ENCODE measurements at places on chromosomes 5 and 9.
A peak's percentile ranks its signal among the peaks of the same experiment; 100 is the strongest.

DNA sequence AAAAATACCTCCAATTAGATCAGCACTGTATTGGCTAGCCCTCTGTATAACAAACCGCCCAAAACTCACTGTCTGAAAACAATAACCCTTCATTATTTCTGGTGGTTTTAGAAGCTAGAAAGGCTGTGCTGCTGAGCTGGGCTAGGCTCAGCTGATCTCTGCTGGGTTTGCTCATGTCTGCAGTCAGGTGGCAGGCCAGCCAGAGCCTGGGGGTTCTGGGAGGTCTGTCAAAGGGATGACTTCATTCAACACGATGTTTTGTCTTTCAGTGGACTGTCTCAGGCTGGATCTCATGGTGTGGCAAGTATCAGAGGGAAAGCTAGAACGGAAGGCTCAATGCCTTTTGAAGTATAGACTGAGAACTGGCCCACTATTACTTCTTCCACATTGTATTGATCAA is 335.1 kb upstream of the DMAC1 start:
- DNase-seq, result no peak

GRCh38 chr5:147779694-147780093 is 2.8 kb downstream of the JAKMIP2 start:
- no peak for DNase-seq

- no peak for DNase-seq
These were observed 27.5 kb downstream of the CEL start for GRCh38 chr9:133089271-133089671.

- DNase-seq, result no peak
These were observed 1.7 kb downstream of the ENDOG start for GRCh38 chr9:128819716-128820664.

DNA sequence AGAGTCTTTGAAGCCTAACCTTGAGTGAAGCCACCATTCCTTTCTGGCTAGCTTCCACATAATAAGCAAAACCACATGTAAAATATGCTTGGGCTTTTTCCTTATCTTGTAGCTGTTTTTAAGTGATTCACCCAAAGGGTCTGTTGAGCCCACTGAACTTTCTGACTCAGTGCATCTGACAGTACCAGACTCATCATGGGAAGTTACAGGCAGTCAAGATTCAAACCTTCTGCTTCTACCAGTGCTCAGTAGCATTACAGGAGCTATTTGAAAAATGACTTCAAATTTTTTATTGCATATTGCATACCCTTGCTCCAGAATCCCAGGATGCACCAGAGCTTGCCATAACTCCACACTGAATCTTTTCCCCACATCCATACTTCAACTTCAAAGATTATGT is 87.5 kb upstream of the PTPRD start:
- no peak for DNase-seq

GRCh38 chr5:170254056-170254455 is 21.3 kb downstream of the C5orf58 start:
- DNase-seq, result peak; percentile 74

DNA sequence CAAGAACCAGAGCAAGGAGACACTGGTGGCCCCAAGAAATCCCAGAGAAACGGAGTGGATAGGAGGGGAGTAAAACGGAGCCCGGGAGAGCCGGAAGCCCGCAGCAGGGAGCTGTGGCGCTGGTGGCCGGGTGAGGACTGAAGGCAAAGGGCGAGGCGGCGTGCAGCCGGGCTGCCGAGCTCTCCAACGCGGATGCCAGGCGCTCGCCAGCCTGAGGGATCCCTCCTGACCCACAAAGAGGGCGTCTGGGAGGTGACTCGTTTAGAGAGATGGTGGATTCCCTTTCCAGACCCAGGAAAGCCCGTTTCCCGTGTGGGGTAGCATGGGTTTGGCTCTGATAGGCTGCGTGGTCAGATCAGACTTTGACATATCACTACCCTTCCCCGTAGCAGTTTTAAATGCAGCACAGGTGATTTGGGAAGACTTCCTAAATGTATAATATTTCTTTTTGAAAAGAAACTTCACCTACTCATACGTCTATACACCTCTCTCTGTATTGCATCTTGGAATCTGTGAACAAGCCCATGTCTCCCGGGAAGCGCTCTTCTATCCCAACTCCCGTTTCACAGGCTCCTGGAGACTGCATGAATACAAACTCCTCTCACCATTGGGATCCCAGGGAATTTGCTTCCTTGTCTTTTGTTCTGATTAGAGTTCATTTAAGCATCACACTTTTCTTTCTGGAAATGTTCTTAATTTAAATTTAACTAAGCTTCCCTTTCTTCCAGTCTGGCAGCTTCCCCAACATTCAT is 158.1 kb downstream of the C9orf152 start:
- DNase-seq, result no peak

DNA sequence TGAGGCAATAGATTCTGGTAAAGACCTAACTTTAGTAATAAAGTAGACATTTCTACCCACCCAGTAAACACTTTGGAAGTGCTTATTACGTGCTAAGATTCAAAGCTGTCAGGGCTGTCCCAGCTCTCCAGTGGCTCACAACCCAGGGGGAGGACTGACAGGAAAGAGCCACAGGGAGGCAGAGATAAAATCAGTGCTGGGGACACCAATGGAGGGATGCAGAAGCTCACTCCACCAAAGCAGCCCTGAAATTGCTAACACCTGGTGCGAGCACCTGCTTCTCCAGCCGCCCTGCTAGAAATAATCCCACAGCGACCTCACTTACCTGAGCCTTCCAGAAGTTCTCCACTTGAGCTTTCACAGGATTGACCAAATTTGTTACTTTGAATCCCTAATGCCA is 501.0 kb downstream of the BNC2 start:
- no peak for DNase-seq

- no peak for DNase-seq
These were observed 14.8 kb upstream of the PRRC2B start for GRCh38 chr9:131379056-131379455.

- DNase-seq, result peak; percentile 50
These were observed 9.1 kb upstream of the MVB12B start for GRCh38 chr9:126317513-126317912.

GRCh38 chr5:180873615-180874520 is 12.8 kb upstream of the ZFP62 start:
- DNase-seq, result peak; percentile 49

DNA sequence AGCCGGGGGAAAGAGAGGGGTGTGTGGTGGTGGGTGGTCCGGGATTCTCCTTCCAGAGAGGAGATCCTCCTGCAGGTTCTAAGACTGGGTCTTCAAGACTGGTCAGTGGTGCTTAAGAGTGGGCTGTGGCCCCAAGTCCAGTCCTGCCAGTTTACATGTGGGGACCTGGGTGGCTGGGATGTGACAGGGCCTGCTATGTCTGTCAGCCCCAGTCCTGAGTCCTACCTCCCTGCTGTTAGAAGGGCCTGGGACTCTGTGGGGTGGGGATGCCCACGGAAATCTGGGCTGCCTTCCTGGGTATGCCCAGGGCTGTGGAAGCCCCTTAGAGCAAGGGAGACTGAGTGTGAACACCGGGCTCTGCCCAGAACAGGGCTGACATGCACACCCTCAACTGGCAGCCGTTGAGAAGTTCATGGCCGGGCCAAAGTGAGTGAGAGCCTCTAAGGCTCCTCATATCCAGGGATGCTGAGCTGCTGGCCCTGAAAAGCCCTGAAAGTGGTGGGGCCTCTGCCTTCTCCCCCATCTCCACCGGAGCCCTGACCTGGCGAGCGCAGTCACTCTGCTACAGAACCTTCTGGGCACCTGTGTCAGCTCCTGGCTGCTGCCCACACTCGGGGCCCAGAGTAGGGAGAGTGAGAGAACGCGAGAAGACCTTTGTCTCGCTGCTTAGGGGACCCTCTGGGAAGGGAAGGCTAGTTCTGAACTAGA is 1.7 kb downstream of the PHF2 start:
- DNase-seq, result no peak

- no peak for DNase-seq
These were observed 294.0 kb downstream of the ZNF608 start for GRCh38 chr5:124452412-124452811.

DNA sequence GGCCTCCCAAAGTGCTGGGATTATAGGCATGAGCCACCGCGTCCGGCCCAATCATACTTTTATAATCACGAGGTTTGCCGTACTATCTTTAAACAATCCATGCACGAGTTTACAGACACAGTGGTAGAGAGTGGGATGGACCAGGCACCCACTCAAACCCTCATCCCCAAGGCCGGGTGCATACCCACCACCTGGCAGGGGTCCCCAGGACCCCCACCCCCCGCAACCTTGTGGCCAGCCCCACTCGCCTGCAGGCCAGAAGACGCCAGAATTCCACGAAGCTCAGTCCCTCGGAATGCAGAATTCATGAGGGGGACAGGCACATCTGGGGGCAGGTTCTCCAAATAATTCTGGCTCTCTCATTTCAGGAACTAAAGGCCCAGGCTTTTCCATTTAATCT is 17.1 kb downstream of the NACC2 start:
- DNase-seq, result no peak

DNA sequence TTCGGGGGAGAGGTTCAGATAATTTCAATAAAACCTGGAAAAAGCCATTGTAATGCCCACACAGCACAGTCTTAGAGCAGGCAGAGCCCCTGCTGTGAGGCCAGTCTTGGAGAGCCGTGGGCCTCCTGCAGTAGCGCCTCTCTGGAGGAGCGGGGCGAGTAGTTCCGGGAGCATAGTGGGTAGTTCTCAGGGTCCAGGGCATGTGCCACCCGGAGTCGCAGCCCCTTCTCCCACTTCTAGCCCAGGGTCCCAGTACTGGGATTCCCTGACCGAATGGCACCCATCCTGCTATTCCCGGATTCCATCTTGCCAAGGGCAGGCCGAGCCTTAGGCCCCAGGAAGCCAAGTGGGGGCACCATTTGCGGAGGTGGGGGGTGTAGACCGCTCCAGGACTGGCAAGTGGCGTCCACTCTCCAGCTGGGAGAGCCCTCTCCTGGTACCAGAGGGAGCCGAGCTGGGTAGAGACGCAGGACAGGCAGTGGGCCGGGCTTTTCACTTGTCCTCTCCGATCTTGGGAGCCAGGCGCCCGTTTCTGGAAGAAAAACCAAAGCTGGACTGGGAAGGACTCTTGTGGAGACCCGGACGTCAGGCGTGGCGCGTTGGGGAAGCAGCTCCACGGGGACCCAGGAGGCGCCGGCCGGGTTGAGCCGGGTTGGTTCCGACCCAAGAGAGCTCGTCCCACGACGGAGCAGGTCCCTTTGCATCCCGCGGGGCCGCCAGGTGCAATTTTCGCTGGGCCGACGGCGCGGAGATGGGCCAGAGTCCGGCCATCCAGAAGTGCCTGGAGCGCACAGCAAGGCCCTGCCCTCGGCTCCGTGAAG is 12.1 kb downstream of the PROP1 start:
- DNase-seq, result no peak

DNA sequence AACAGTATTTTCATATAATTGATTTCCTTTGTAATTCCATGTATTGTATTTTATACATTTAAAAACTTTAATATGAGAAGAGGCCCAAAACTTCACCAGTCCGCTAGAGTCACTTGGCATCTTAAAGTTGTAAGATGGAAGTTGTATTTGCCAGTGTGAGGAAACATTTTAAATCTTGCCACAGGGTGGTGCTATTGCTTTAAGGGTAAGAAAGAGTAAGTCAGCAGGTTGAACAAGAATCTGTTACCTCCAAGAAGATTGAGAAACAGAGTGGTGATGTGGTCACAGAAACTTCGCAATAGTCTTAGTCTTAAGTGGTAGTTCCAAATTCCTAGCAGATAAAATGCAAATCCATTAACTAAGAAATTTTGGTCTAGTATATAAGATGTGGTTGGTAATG is 39.8 kb upstream of the RANBP6 start:
- DNase-seq, result no peak

DNA sequence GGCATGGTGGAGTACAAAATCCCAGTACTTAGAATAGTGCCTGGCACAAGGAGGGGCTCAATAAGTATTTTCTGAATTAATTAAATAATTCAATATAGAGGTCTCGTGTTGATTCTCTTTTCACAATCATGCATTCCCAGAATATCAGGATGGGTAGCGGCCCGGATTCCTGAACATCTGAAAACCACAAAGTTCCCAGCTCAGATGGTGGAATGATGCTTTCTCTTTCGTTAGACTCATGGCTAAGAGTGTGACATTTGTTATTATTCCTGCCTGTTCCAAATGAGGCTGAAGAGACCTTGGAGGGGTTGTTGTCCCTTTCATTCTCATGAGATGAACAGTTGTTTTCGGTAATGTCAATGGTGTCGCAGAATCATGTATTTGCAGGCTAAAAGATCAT is 95.4 kb upstream of the LIFR start:
- DNase-seq, result no peak

GRCh38 chr5:68482199-68482598 is 266.6 kb downstream of the PIK3R1 start:
- no peak for DNase-seq

DNA sequence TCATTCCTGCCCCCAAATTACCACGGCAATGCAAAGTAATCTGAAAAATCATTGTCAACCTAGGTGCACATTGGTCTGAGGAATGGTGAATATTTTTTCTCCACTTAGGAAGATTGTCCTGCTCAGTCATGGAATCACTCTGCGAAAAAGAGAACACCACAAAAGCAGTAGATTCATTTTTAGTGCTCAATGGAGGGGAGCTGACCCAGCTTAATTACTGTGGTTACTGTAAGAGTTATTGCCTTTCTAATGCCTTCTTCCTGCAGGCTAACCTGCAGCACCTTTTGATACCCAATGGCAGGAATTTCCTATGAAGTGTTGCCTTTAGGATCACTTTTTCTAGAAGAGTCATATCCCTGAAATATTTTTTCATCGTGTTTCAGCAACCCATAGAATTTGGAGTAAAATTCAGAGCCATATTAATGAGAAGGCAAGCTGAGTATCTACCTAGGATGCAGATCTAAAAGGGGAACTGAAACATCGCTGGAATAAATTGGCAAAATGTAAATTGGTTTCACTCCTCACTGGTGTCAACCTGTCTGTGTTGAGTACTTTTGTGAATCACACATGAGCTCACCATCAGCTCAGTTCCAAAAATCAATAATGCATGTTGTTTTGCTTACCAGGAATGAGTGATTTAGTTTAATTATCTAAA is 464.5 kb downstream of the CSNK1G3 start:
- no peak for DNase-seq

DNA sequence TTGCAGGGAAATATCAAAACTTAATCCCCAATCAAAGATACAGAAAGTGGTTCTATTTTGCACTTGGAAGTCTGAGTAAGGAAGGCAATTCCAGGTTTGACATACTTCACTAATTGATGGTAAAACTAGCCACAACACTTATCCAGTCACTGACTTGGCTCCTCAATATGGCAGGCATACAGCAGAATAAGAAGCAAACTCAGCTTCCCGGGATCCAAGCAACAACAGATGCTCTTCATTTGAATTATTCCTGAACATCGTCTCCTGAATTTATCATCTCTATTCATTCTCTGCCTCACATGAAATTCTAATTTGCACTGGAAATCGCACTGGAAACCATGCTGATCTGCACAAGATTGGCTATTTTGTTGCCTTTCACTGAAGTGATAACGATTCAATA is 629.6 kb downstream of the PRELID2 start:
- DNase-seq, result no peak

DNA sequence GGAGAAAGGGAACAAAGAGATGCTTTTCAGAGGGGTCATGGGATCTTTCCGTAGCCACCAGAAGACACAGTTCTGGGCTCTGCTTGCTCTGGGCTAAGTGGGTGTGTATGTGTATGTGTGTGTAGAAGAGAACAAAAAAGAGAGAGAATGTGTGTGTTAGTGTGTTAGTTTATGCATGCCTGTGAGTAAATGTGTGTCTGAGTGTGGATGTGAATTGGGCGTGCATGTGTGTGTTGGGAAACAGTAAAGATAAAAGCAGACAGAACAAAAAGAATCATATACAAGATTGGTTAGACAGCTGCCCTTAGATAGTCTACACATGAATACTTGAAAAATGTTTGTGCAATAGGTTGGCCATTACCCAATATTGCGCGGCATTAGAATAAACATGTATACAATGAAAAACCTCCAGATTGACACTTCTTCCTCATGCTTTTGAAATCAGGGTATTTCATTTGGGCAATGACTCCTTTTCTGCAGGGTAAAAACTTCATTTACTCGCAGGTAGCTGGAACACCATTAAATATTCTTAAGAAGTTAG is 36.5 kb upstream of the HSPA9 start:
- no peak for DNase-seq
